ENCODE measurements at places on chromosomes 12 and 14.
A peak's percentile ranks its signal among the peaks of the same experiment; 100 is the strongest.

GRCh38 chr12:46824709-46825108 is 1.1 kb downstream of the SLC38A4 start:
- no peaks in the 10 kb centered on the region for H3K36me3 ChIP-seq
- H3K4me1 ChIP-seq: no peaks in the 10 kb centered on the region
- H3K27ac ChIP-seq: no peak overlapping the region
- no peak overlapping the region for H3K4me3 ChIP-seq

- H3K27me3 ChIP-seq: no peaks in the 10 kb centered on the region
- H3K36me3 ChIP-seq: peaks cover 5% of the 10 kb centered on the region
- H3K4me1 ChIP-seq: peaks cover 5% of the 10 kb centered on the region
- DNase-seq: no peak
- H3K4me3 ChIP-seq: no peak overlapping the region
- H3K27ac ChIP-seq: peak overlapping the region; percentile 29
Measured at GRCh38 chr12:12467688-12468261, 94.9 kb downstream of the DUSP16 start.

- peak overlapping the region; percentile 63 for H3K4me3 ChIP-seq
- H3K36me3 ChIP-seq: no peaks in the 10 kb centered on the region
- H3K27me3 ChIP-seq: no peaks in the 10 kb centered on the region
- H3K4me1 ChIP-seq: no peaks in the 10 kb centered on the region
- DNase-seq: no peak
Measured at GRCh38 chr12:50924131-50924438, 28.3 kb upstream of the HIGD1C start.

DNA sequence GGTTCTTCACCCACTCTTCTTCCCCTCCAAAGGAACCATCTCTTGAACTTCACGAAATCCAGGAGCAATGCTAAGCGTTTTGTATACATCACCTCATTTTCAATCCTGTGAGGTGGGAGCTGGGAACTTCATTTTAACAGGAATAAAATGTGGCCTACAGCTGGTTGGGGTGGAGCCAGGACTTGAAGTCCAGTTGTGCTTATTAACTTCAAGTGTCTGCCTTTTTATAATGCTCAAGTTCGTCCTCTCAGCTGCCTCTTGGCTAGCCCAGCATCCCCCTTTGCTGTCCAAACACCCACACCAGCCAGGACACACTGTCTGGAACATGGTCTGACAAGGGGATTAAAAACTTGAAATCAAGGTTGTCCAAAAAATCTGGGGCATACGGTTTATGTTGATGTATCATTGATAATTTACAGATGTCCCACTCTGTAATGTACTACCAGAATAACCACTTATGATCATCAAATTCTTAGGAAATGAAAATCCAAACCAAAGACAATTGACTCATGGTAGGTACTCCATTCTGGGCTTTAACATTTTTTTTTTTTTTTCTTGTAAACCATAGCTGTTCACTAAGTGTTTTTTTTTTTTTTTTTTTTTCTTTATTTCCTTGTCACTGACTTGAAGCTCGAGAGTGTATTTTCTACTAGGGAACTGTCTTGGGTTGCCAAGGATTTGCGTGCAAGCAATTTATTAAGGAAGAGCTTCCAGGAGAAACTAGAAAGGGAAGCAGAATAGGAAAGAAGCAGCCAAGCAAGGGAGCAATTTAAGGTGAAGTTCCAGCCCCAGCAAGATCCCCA is 252.3 kb downstream of the EFCAB11 start:
- H3K27ac ChIP-seq: peak overlapping the region; percentile 63
- no peaks in the 10 kb centered on the region for H3K36me3 ChIP-seq
- no peak for DNase-seq
- H3K4me3 ChIP-seq: peak overlapping the region; percentile 56

- H3K4me1 ChIP-seq: no peaks in the 10 kb centered on the region
- H3K4me3 ChIP-seq: no peak overlapping the region
- no peak for DNase-seq
- no peaks in the 10 kb centered on the region for H3K36me3 ChIP-seq
- no peaks in the 10 kb centered on the region for H3K27me3 ChIP-seq
Measured at GRCh38 chr12:41274643-41275042, 86.5 kb downstream of the PDZRN4 start.

DNA sequence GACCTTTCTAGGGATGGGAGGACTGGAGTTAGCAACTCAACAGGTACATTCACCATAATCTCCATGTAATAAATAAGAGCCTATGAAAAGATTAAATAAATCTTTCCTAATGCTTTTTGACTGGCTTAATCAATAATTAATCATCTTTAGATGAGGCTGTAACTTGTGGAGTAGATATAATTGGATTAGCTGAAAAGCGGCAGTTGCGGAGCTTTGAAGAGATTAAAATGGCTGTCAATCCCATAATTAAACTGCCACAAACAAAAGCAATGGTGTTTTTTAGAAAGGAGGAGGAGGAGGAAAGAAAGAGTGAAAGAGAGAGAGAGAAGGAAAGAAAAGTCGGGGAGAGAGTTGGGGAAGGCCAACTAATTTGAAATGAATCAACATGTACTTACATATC is 70.7 kb upstream of the TMEM263 start:
- no peak overlapping the region for H3K4me3 ChIP-seq
- no peak overlapping the region for H3K27ac ChIP-seq
- H3K27me3 ChIP-seq: no peaks in the 10 kb centered on the region
- no peaks in the 10 kb centered on the region for H3K4me1 ChIP-seq
- DNase-seq: no peak
- peaks cover 56% of the 10 kb centered on the region for H3K36me3 ChIP-seq

DNA sequence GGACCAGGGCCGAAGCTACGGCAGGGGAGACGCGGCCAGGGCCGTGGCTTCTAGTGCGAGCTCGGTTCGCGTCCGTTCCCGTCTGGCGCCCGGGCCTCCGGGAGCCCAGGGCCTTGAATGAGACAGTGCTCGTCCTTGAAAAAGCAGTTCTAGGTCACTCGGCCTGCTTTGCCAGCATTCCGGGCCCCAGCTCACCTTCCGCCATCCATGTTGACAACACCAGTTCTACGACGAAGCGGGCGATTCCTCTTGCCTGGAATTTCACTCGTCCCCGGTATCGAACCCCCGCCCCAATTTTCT is 4.5 kb downstream of the OR10AD1 start:
- peaks cover 9% of the 10 kb centered on the region for H3K4me1 ChIP-seq
- peak overlapping the region; percentile 71 for H3K4me3 ChIP-seq
- no peaks in the 10 kb centered on the region for H3K27me3 ChIP-seq
- no peaks in the 10 kb centered on the region for H3K36me3 ChIP-seq

- DNase-seq: no peak
- peaks cover 9% of the 10 kb centered on the region for H3K4me1 ChIP-seq
- H3K4me3 ChIP-seq: no peak overlapping the region
- no peak overlapping the region for H3K27ac ChIP-seq
- no peaks in the 10 kb centered on the region for H3K36me3 ChIP-seq
- no peaks in the 10 kb centered on the region for H3K27me3 ChIP-seq
Measured at GRCh38 chr12:93347054-93347785, 30.5 kb upstream of the NUDT4 start.

DNA sequence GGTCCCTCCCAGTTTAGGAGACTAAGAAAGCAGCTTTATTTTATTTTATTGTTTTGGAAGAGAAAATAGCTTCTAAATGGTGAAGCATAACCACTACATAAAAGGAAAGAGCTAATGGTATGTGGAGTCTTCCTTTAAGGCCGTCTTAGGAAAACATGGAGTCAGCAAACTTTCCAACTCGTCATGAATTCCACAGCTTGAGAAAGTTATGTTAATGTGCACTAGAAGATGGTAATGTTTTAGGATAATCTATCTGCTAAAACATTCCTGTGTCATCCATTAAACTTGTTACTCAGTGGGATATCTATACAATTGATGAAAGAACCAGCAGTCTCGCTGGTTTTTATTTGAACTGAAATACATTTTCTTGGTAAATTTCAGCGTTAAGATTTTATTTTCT is 448.4 kb upstream of the SEL1L start:
- no peaks in the 10 kb centered on the region for H3K4me1 ChIP-seq
- no peak overlapping the region for H3K27ac ChIP-seq
- no peak for DNase-seq
- no peaks in the 10 kb centered on the region for H3K36me3 ChIP-seq
- no peak overlapping the region for H3K4me3 ChIP-seq
- H3K27me3 ChIP-seq: no peaks in the 10 kb centered on the region

DNA sequence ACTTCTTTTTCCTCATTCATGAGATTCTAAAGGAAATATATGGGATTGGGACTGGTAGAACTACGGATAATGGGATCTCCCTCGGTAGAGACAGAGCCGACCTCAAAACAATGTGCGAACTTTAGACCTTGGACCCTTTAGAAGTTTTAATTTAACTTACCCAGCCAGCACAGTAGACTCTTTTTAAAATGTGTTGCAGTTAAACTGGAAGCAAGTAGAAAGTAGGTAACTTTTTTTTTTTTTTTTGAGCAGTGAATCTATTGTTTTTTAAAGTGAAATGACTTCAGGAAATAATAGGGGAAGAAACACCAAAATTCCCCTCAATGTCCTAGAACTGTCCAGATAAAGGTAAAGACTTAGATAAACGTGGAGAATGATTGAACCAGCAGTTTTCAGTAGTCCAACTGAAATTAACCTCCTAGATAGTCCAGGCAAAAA is 1.1 kb upstream of the ATXN2 start:
- H3K36me3 ChIP-seq: no peaks in the 10 kb centered on the region
- H3K4me1 ChIP-seq: peaks cover 31% of the 10 kb centered on the region
- H3K27ac ChIP-seq: peak overlapping the region; percentile 92
- no peaks in the 10 kb centered on the region for H3K27me3 ChIP-seq

- H3K27ac ChIP-seq: no peak overlapping the region
- no peak overlapping the region for H3K4me3 ChIP-seq
- H3K27me3 ChIP-seq: no peaks in the 10 kb centered on the region
- H3K4me1 ChIP-seq: no peaks in the 10 kb centered on the region
- H3K36me3 ChIP-seq: no peaks in the 10 kb centered on the region
- no peak for DNase-seq
Measured at GRCh38 chr12:97681612-97682504, 219.3 kb downstream of the RMST start.

DNA sequence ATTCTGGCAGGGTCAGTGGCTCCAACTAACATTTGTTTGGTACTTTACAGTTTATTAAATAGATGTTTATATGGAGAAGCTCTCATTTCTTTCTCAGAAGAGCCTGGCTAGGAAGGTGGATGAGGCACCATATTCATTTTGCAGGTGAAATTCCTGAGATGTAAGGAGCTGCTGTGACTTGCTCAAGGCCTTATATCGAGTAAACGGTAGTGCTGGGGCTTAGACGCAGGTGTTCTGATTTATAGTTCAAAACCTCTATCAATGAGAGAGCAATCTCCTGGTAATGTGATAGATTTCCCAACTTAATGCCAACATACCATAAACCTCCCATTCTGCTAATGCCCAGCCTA is 42.3 kb downstream of the DAD1 start:
- no peak overlapping the region for H3K4me3 ChIP-seq
- H3K36me3 ChIP-seq: no peaks in the 10 kb centered on the region
- H3K27ac ChIP-seq: peak overlapping the region; percentile 66
- H3K27me3 ChIP-seq: no peaks in the 10 kb centered on the region

DNA sequence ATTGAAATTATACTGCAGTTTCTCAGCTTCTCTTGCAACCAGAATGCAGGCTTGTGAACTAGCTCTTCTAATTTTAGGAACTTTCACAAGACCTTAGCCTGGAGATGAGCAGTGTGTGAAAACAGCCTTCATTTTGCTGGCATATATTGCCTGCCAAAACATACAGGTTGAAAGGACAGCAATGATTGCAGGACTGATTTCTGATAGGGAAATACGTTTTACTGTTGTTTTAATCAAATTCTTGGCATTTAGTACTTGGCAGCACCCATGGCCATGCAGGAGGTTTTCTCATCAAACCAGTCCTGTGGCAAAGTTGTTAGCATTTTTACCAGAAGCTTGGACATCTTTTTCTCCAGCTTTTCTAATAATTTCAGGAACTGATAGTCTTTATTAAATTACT is 91.9 kb upstream of the MUCL1 start:
- no peak for DNase-seq
- H3K27ac ChIP-seq: no peak overlapping the region
- H3K4me3 ChIP-seq: no peak overlapping the region

- no peak overlapping the region for H3K27ac ChIP-seq
- H3K36me3 ChIP-seq: no peaks in the 10 kb centered on the region
- H3K27me3 ChIP-seq: no peaks in the 10 kb centered on the region
- no peak for DNase-seq
- H3K4me3 ChIP-seq: no peak overlapping the region
Measured at GRCh38 chr14:80784820-80785219, 156.7 kb downstream of the CEP128 start.

- no peak overlapping the region for H3K27ac ChIP-seq
- H3K27me3 ChIP-seq: peaks cover 25% of the 10 kb centered on the region
- H3K4me1 ChIP-seq: no peaks in the 10 kb centered on the region
- H3K36me3 ChIP-seq: no peaks in the 10 kb centered on the region
- no peak for DNase-seq
Measured at GRCh38 chr14:103319422-103319821, 14.6 kb upstream of the EIF5 start.

GRCh38 chr12:25958428-25959070 is at the start of gene RASSF8:
RASSF8 (plus strand) TSS chr12:25958682; CDS start chr12:26055344, 96,662 bp downstream.
- H3K27ac ChIP-seq: peak within 1 kb of the TSS; percentile 92
- peak within 1 kb of the TSS; percentile 92 for H3K4me3 ChIP-seq
- peak; percentile 61 for DNase-seq
- no peaks in the 10 kb centered on the region for H3K27me3 ChIP-seq
- peaks cover 27% of the 10 kb centered on the region for H3K4me1 ChIP-seq

- no peak overlapping the region for H3K4me3 ChIP-seq
- no peaks in the 10 kb centered on the region for H3K4me1 ChIP-seq
- H3K27me3 ChIP-seq: peaks cover 5% of the 10 kb centered on the region
- no peaks in the 10 kb centered on the region for H3K36me3 ChIP-seq
- DNase-seq: no peak
Measured at GRCh38 chr14:78173346-78174035, 3.3 kb downstream of the NRXN3 start.

GRCh38 chr12:80053051-80053790 is 46.1 kb upstream of the OTOGL start:
- H3K27ac ChIP-seq: peak overlapping the region; percentile 83
- peak; percentile 81 for DNase-seq
- no peak overlapping the region for H3K4me3 ChIP-seq
- H3K36me3 ChIP-seq: no peaks in the 10 kb centered on the region
- no peaks in the 10 kb centered on the region for H3K27me3 ChIP-seq
- peaks cover 39% of the 10 kb centered on the region for H3K4me1 ChIP-seq

DNA sequence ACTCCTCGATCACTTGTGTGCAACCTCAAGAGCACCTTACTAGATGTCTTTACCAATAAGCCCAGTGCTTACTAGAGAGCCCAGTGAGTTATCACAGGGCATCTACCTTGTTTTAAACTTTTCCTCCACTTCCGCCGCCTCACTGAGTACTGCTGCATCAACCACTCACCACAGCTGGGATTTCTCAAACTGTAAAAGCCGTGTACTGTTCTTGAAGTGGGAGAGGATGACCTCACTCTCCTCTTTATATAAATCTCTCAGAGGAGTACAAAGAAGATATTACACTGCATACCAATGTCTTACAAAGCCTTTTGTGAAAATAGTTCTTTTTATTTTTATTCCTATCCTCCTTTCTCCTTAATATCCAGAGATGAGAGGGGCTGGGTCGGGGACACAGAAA is 94.1 kb downstream of the PLCZ1 start:
- no peak for DNase-seq
- H3K27ac ChIP-seq: no peak overlapping the region
- H3K36me3 ChIP-seq: no peaks in the 10 kb centered on the region
- no peaks in the 10 kb centered on the region for H3K27me3 ChIP-seq

GRCh38 chr12:5200278-5201087 is 156.8 kb downstream of the KCNA5 start:
- H3K36me3 ChIP-seq: no peaks in the 10 kb centered on the region
- no peak for DNase-seq
- no peak overlapping the region for H3K27ac ChIP-seq
- no peaks in the 10 kb centered on the region for H3K4me1 ChIP-seq
- no peak overlapping the region for H3K4me3 ChIP-seq
